ENCODE measurements at places on chromosomes 4 and X. TPM values are rescaled to one million over a fixed set of nuclear protein-coding genes. Genes with fewer than 3 reads are reported as not detected.

Gene EDNRA
- total RNA-seq = 1.3 TPM

Gene GPAT3
- total RNA-seq = 2.0 TPM

Gene COX7B2
- not detected for total RNA-seq

Gene CENPI
- total RNA-seq = 4.4 TPM

Gene TCEAL2
- not detected for total RNA-seq

Gene CDX4
- total RNA-seq = not detected

Gene VGLL1
- total RNA-seq = not detected

Measured in placental pericyte (primary cell).